A673 (cell line): ENCODE measurements at places on chromosomes 1 and 21.

DNA sequence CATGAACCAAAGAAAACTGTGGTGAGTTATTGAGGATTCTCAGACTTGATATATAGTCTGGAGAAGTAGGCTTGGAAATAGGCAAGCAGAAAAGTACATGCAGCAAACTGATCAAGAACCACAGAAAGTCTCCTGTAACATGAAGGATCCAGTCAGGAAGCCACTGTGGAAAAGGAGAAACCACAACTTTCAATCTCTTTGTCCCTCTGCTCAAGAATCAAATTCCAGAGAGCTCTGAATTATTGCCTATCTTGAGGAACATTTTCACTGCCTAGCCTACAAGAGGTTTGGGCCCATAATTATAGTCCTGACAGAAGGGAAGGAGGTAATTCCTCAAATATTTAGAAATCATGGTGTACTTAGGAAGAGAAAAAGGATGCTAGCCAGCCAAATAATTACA, 43.0 kb upstream of the ADAMTS1 start:
- no peak for DNase-seq

DNA sequence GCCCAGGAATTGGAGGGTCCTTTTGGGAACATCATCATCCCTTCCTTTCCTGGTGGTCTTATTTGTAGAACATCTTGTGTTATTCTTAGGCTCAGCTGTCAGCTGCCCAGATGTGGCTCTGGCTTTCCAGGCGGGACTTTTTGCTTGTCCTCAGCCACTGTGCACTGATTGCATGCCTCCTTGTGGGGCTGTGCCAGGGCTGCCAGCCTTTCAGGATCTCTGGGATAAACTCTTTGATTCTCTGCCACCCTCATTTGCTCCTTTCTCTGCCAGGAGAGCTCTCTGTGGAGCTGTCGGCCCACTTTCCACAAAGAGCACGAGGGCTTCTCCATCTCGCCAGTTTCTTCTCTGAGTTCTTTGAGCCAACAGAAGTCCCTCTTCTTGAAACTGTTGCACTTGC, 63.1 kb downstream of the PTPRU start:
- DNase-seq = no peak

GRCh38 chr1:39102537-39103327, 76.6 kb downstream of the NDUFS5 start:
- DNase-seq = peak; percentile 97

DNA sequence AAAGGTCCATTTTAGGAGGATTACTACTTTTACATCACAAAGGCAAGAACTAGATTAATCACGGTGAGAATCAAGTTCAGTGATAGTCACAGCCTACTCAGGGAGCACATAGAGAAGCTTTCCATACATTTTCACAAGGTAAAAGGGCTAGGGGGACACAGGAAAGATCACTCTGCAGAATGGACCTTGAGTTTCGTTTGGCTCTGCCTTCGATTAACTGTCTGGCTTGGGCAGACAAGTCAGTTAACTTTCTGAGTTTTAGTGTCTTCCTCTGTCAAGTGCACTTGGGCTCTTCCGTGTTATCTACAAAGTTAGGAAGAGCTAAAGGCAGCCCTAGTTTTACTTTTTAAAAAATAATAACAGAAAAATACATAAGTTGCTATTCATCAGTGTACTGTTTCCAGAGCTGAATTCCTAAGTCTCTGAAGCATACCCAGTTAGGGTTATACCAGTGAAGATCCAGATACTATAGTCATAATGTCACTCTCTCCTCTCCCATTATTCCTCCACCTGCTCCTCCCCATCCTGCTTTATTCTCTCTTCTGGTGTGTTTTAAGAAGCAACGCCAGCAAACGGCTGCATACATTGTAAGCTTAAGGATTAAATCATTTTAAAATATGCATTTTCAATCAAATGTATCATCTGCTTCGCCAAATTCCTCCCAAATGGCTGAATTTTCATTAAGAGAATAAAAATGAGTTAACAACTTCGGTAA, 1.7 kb downstream of the CEP170 start:
- no peak for DNase-seq

DNA sequence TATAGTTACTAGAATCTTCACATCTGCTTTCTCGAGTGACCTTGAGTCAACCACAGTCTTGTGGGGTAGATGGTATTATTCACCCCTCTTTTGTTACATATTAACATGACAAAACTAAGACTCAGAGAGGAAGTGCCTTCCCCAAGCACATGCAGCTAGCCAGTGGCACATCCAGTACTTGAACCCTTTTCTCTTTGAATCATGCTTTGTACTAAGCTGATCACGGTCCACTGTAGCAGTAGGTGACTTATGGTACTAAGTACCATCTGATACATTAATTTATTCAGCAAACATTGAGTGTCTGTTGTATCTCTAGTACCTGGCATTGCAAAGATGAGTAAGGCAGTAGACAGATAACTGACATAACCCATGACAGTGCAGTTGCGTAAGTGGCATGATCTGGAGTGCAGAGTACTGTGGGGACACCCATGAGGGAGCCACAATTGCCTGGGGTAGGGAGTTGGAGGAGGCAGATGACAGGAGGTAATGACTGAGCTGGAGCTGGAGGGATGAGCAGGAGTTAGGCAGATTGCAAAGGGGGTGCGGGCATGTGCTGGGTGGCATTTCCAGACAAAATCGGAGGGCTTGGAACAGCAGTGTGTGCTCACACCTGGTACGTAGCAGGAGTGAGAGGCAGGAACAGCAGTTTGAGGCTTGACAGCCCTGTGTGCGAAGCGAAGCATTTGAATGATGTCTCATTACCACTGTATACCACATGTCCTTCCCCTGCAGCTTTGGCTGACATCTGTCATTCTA, 29.8 kb downstream of the UCK2 start:
- no peak for DNase-seq
